Ureter (tissue), 1 donor: ENCODE measurements at places on chromosomes 4 and X. TPM values are rescaled to one million over a fixed set of nuclear protein-coding genes. Genes with fewer than 3 reads are reported as not detected.

- DNase-seq = no peak
Measured at GRCh38 chrX:110318664-110318968, 731 bp upstream of the AMMECR1 start.

DNA sequence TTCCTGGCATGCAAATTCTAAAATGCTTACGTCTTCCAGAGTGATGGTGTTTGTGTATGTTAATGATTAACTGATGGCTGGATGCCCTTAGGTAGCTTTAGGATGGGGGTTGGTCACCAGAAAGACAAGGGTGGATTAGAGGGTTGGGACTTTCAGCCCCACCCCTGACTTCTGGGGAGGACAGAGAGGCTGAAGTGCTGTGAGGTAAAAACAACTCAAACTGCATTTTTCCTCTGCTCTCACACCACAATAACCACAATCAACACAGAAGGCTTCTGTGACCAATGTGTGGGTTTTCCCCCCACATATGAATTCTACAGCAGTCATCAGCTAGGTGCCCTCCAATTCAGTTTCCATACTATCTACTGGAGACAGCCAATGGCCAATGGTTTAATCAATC, 18.7 kb upstream of the DDIT4L start:
- no peak for DNase-seq

DNA sequence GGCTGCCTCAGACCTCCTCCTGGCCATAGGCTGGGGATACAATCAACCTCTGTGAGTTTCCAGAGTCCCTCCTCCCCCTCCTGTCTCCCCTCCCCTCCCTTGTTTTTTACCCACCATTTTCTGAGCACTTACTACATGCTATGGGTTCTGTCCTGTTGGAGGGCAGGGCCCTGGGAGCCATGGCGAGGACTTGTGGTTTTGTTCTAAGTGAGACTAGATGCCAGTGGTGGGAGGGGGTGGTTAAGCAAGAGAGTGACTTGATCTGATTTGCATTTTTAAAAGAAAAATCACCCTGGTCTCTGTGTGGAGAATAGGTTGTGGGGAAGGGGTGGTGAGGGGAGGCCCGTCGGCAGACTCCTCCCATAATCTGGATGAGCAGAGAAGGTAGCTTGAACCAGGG, 39.5 kb downstream of the EFNB1 start:
- DNase-seq = no peak

DNA sequence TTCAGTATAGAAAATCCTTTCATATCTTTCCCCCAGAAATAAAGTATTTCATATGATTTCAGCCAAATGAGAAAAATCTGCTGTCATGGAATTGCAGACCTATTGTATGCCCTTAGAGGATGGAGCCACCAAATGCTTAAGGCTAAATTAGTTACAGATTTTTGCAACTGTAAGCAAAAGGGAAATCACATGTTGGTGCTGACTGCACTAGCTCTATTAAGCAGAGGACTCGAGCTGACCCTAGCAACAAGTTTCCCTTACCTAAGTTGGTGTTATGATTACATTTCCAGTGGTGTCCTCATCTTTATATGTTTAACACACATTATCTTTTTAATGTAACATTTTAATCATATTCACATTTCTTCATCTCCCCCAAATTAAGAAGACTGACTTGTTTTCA, 58.3 kb upstream of the DOCK11 start:
- DNase-seq = no peak

LRRC66 gene
- total RNA-seq = 0.29 TPM

KLB gene
- 0.08 TPM for total RNA-seq
